ENCODE measurements at places on chromosomes 6 and 20. TPM values are rescaled to one million over a fixed set of nuclear protein-coding genes. Genes with fewer than 3 reads are reported as not detected.

Gene HTR1B
- not detected for total RNA-seq

Gene TRIM39
- 11.9 TPM for total RNA-seq

Gene SYTL3
- 8.4 TPM for total RNA-seq

Gene GSS
- 62.7 TPM for total RNA-seq

Gene SOX4
- 49.9 TPM for total RNA-seq

Gene SLC44A4
- total RNA-seq = 0.56 TPM

Gene SKIC2
- 79.2 TPM for total RNA-seq

Gene ENPP1
- total RNA-seq = 0.16 TPM

Gene FAM209B
- 0.44 TPM for total RNA-seq

Gene ULBP2
- not detected for total RNA-seq

Gene MLN
- not detected for total RNA-seq

Gene SALL4
- total RNA-seq = 0.08 TPM

Gene BMP7
- total RNA-seq = 0.05 TPM

Gene KHDC1L
- total RNA-seq = not detected

Gene GSTA3
- total RNA-seq = not detected

Gene ANKEF1
- 1.4 TPM for total RNA-seq

Gene KCNK15
- total RNA-seq = not detected

Gene HLA-DQB2
- 27.1 TPM for total RNA-seq

Gene HNF4A
- 0.21 TPM for total RNA-seq

Gene CASS4
- total RNA-seq = 0.21 TPM

Gene GABBR1
- total RNA-seq = 5.3 TPM

Gene CCM2L
- total RNA-seq = not detected

Gene TINAG
- total RNA-seq = 0.64 TPM

Gene ULBP3
- not detected for total RNA-seq

Gene NRSN1
- total RNA-seq = not detected

All from GM12878 (cell line).